ENCODE measurements at places on chromosomes 4 and X.

GRCh38 chr4:34939073-34939472 is 1305.2 kb downstream of the ARAP2 start:
- no peak for DNase-seq

- no peak for DNase-seq
Measured at GRCh38 chrX:135346975-135347374, 37.7 kb downstream of the ETDC start.

- DNase-seq = no peak
Measured at GRCh38 chr4:15717086-15717485, 14.2 kb downstream of the BST1 start.

- DNase-seq = no peak
Measured at GRCh38 chrX:153463556-153463955, 6.8 kb downstream of the HAUS7 start.

GRCh38 chr4:129344058-129344457 is 248.1 kb downstream of the C4orf33 start:
- DNase-seq = peak; percentile 20

GRCh38 chr4:144729175-144729574 is 83.2 kb downstream of the HHIP start:
- DNase-seq = no peak

DNA sequence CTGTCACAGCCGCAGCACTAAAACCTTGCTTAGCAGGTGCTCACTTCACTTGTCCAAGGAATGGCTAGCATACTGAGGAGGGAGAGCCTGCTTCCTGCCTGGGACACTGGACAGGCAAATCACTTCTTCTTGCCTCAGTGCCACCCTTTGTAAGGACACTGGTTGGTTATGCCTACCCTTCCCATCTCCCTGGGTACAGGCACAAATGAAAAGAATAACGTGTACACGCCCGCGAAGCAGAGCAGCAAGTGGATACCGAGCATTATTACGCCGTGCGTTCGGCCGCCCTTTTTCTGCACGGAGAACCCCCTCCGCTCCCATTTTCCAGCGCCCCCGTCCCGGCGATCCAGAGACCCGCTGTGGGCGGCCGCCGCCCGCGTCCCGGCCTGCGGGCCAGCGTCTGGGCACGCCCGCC is 338 bp upstream of the KLHL2 start:
- no peak for DNase-seq

DNA sequence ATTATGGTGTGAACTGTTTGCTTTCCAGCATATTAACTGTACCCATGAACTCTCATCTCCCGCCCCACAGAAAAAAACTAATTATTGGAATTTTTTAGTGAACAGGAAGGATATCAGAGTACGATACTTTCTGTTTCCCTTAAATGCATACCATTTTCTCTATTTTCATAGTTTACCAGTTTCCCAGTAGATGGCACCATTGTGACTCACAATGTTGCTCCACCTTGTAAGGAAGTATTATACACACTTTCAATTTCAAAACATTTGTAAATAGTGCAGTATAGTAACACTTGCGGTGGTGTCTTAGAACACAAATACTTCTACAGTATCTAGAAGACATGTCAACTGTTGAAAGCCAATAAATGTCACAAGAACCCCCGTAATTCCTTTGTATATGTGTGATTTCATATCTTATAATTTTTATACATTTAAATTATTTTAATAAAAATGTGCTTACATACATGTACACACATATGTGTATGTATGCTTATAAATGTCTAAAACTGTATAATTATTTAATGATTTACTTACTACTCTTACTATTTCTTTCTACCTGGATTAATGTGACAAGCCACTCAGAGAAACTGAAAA is 167.3 kb downstream of the SLIT2 start:
- peak; percentile 25 for DNase-seq

GRCh38 chr4:73870260-73870659 is 1.1 kb downstream of the CXCL1 start:
- DNase-seq = no peak

DNA sequence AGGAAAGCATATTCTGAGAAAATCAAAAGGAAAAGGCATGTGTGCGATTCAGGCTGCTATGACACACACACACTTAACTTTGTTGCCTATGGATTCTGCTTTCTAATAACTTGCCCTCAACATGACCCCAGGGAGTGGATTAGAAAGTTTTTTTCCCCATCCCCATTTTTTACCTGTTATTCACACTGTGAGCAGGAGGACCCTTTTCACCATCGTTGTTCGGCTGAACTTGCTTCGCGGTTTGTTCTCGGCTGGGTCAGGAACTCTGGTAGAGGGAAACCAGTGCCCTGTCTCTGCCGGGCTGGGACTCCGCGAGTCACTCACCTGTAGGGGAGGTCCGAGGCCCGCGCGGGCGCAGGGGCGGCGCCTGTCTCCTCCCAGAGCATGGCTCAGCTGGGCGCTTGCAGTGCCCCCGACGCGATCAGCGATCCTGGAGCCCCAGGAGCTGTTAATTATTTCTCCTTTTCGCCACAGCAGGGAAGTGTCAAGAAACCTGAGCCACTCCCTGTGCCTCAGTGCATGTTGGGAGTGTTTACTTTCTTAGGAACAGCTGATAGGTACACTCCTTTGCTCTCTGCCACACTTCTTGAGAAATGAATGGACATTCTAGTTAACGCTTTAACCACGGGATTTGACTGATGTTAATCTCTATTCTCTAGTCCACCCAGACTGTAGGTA is at the start of gene RASSF6:
TSS of gene RASSF6 (minus strand) at position 322 of the 678 bp plus-strand sequence. CDS start 8,641 bp downstream, outside the sequence.
- peak; percentile 66 for DNase-seq

DNA sequence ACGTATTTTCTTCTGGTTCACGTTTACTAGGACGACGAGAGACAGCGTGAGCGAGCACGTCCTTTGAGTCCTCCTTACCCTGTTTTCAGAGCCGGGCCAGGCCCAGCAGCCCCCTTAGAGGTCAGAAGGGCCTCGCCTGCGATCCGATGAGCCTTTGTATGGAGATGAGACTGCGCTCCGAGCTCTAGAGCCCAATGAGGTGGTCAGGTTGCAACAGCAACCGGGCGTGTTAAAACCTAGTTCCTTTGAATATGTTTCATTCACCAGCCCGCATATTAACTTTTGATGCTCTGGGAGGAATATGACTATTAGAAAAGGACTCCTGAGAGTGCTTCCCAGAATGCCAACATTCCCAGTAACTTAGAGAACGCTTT is 55.6 kb upstream of the TADA2B start:
- no peak for DNase-seq

DNA sequence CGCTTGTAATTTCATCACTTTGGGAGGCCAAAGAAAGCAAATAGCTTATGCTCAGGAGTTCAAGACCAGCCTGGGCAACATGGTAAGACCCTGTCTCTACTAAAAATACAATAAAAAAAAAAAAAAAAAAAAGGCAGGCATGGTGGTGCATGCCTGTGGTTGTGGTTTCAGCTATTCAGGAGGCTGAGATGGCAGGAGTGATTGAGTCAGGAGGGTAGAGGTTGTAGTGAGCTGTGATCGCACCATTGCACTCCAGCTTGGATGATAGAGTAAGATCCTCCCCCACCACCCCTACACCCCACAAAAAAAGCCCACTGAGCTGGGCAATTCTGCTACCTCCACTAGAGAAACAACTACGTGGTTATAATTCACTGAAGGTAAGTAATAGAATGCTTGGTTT is 118.8 kb upstream of the PCDH18 start:
- no peak for DNase-seq

GRCh38 chr4:22167201-22167600 is 218.6 kb upstream of the KCNIP4 start:
- no peak for DNase-seq

DNA sequence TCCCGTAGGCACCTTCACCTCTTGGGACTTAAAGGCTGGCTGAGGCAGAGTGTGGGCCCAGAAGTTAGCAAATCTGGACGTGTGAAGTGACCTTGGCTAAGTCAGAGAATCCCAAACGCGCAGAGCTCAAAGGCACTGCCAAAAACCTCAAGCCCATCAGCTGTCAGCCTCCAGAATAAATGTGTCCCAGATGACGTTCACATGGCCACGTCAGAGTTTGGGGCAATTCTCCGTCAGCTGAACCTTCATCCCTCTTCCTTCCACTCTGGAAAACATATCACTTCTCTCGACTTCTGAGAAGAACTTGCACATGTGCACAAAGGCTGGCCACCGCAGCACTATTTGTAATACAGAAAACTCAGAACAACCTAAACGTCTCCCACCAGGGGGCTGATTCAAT is 35.7 kb upstream of the APLN start:
- DNase-seq = no peak

- DNase-seq = no peak
Measured at GRCh38 chrX:105424729-105425128, 204.2 kb upstream of the TEX13A start.

- no peak for DNase-seq
Measured at GRCh38 chr4:129336457-129337227, 240.7 kb downstream of the C4orf33 start.

- no peak for DNase-seq
Measured at GRCh38 chr4:189081826-189082225, 858.8 kb upstream of the FRG1 start.

Data from COR-L47 (cell line).